ENCODE measurements at places on chromosomes 6 and 20.
A peak's percentile ranks its signal among the peaks of the same experiment; 100 is the strongest.

GRCh38 chr20:58603721-58604120 is 47.4 kb upstream of the STX16 start:
- DNase-seq, result no peak

- DNase-seq, result no peak
These were observed 64.5 kb downstream of the STX11 start for GRCh38 chr6:144214622-144215401.

GRCh38 chr20:21516180-21516567 is 2.3 kb upstream of the NKX2-2 start:
- DNase-seq, result no peak

GRCh38 chr20:10560686-10561085 is 113.1 kb downstream of the JAG1 start:
- no peak for DNase-seq

DNA sequence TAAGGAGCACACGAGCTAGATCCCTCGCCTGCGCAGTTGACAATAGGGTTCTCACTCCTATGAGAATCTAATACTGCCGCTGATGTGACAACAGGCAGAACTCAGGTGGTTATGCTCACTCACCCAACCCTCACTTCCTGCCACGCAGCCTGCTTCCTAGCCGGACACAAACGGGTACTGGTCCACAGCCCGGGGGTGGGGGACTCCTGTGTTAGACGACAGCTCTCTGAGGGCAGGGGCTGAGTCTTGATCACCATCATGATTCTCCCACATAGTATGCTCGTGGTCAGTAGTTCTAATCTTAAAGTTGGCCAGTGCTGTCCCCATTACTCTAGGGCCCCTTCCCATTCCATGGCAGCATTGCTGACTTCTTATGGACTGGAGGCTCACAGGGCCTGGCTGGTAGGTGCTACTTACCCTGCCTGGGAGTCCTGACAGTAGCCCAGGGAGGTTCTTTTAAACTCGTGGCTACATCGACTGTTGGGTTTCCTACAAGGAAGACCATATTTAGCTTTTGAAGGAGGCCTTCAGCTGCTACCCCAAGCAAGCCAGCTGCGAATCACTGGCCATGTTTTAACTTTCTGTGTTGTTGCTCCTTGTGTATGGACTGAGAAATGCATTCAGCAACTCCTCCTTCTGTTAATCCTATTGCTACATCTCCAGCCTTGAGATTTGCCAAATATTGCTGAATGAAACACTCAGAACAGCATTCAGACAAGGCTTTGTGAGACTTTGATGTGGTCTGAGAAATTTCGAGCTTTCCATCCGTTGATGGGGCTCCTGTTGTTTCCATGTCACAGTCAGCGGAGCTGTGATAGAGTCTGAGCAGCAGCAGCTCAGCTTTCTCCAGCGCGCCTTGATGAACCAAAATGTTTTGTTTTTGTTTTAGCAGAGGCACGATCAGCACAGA is 300.3 kb downstream of the NRN1 start:
- no peak for DNase-seq

DNA sequence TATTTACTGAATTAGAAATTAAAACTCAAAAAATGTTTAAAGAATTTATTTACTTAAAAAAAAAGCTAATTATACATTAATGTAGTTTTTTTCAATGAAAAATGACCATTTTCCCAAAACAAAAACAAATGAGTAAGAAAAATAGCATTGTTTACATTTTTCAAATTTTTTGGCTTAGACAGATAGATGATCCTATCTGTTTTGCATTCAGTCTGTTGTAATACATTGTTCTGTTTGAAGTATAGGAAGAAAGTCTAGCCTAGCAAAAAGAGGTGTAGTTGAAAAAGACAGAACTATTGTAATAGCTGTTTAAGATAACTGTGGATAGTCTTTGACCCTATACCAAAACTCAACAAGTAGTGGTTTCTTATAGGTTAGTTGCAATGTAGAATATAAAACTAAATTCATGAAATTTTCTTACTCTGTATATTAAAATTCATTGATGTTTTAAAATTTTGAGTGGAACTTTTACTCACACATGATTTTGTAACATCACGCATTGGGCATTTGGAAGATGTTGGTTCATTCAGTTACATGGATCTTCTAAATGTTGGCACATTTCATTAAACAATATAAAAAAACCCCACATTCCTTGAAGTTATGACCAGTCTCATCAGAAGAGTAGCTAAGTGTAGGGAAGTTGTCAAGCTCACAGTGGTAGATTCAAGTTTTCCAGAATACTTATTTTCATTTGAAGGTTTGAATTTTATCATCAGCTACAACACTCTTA is 62.0 kb downstream of the KCNS1 start:
- no peak for DNase-seq

DNA sequence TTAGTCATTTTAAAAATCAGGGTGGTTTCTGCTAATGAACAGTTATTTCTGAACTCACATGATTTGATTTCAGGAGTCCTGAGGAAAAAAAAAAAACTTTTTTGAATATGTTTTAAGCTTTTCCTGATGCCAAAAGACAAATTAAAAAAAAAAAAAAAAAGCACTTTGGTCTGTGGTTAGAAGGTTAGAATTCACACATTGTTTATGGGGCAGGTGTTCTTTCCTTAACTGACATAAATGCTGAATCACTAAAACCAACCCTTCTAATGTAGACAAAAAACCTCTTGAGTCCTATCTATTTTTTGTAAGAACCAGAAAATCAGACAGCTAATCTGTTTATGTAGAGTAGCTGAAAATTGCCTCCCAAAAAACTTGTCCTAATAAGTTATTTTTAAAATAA is 20.4 kb downstream of the THEMIS start:
- DNase-seq, result no peak

DNA sequence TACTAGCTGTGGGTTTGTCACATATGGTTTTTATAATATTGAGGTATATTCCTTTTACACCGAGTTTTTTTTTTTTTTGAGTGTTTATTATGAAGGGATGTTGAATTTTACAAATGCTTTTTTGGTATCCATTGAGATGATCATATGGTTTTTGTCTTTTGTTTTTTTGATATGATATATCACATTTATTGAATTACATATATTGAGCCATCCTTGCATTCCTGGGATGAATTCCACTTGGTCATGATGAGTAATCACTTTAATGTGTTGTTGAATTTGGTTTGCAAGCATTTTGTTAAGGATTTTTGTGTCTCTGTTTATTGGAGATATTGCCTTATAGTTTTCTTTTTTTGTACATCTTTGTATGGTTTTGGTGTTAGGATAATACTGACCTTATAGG is 3.3 kb upstream of the ZNF337 start:
- DNase-seq, result no peak

DNA sequence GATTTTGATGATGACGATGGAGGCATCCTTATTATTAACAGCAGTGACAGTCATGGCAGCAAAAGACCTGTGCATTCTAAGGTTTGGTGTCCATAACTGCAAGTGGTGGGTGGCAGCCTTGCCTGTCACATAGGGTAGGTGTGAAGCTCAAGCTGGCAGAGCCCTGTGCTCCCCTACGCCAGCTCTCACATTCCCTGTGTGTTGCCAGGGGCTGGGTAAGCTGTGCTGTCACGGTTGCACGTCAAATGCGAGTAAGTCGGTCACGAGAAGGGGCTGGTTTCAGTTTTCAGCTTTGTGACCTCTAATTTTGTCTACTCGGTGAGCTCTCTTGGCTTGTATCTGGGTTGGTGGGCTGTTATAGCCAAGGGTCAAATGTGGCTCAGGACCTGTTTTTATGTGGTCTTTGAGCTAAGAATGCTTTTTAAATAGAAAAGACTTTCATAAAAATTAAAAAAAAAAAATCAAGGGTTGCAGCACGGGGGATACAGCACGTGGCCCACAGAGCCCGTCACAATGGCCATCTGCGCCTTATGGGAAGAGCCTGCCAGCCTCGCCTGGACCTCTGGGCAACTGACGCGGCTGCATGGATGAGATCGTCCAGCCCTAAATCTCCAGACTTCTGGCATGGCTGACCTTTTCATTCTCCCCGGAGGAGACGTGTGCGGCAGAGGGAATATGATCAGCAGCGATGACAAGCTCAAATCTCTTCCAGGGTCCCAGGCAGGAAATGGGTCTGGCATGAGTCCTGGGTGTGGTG is 148.5 kb downstream of the PHACTR3 start:
- no peak for DNase-seq

DNA sequence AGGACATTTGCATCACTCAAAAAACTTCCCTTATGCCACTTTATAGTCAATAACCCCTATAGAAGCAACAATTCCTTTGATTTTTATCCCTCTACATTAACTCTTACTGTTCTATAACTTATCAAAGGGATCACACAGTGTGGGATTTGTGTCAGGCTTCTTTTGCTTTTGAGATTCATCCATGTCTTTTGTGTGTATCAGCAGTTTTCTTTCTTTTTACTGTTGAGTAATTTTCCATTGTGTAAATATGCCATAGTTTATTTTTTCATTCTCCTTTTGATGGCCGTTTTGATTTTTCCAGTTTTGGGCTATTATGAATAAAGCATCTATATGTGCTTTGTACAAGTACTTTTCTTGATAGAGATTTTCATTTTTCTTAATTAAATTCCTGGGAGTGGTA is 657.9 kb downstream of the EPM2A start:
- DNase-seq, result no peak

GRCh38 chr6:126812651-126813050 is 305.8 kb upstream of the RSPO3 start:
- DNase-seq, result no peak

GRCh38 chr6:30508890-30509736 is 19.8 kb downstream of the HLA-E start:
- no peak for DNase-seq

DNA sequence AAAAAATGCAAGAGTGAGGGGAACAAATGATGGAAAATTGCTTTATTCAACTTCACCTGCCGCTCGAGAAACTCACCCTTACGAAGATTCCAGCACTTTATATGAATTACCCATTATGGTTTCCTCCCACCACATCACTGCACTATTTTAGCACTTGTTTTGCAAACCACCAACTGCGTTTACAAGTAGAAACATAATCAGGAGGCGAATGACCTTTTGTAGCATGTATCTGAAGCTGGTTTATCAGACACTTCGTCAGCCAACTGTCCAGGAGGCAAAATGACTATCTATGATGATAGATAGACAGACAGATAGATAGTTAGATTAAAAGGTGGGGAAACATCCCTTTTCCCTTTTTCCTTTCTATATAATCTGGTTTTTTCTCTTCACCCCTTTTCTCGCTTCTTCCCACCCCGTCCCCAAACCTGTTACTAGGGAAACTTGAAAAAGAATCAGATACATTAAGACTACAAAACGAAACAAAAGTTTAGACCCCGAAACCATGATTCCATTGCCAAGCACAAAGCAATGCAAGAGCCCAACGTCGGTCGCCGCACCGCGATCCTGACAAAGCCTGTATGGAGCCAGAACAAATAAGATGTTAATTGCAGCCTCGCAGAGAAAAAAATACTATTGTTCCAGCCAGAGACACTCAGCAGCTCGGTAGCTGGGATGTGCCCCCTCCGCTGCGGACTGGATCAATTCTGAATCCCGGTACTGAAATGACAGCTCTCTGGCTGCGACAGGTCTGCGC is 933 bp upstream of the ADGRB3 start:
- no peak for DNase-seq

DNA sequence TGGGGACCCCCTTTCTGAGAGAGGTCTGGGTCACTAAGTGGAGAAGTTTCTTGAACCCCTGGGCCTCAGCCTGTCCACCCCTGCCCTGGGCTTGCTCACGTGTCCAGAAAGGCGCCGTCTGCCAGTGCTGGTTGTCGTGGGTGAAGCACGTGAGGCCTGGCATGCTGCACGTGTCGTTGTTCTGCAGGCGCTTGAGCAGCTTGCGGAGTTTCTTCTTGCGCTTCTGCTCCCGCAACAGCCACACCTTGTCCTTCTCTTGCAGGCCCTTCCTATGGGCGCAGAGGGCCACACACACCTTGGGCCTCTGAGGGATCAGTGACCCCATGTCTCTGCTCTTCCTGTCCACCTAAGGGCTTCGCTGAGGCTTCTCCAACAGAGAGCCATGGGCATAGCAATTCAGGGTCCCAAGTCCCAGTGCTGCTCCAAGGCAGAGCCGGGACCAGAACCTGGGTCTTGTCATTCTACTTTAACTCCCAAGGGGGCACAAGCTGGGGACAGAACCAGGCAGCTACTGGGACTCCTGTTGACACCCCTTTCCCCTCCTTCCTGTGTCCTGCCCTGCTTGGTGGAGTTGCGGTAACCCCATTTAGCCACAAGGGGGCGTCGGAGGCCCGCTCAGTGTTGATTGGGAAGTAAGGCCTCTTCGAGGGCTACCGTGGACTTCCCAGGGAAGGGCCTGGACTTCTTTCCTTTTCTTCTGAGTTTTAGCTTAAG is 121.8 kb downstream of the SULF2 start:
- peak; percentile 66 for DNase-seq

- DNase-seq, result no peak
These were observed 130.4 kb upstream of the AKAP12 start for GRCh38 chr6:151109361-151109760.

DNA sequence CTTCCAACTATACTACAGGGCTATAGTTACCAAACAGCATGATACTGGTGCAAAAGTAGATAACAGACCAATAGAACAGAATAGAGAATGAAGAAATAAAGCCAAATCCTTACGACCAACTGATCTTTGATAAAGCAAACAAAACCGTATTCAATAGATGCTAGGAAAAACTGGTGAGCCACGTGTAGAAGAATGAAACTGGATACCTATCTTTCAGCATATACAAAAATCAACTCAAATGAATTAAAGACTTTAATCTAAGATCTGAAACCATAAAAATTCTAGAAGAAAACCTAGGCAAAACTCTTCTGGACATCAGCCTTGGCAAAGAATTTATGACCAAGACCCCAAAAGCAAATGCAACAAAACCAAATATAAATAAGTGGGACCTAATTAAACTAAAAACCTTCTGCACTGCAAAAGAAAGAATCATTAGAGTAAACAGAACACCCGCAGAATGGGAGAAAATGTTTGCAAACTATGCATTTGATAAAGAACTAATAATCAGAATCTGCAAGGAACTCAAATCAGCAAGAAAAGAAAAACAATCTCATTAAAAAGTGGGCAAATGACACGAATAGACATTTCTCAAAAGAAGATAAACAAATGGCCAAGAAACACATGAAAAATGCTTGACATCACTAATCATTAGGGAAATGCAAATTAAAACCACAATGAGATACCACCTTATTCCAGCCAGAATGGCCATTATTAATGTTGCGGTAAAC is 109.8 kb downstream of the TAF4 start:
- no peak for DNase-seq

DNA sequence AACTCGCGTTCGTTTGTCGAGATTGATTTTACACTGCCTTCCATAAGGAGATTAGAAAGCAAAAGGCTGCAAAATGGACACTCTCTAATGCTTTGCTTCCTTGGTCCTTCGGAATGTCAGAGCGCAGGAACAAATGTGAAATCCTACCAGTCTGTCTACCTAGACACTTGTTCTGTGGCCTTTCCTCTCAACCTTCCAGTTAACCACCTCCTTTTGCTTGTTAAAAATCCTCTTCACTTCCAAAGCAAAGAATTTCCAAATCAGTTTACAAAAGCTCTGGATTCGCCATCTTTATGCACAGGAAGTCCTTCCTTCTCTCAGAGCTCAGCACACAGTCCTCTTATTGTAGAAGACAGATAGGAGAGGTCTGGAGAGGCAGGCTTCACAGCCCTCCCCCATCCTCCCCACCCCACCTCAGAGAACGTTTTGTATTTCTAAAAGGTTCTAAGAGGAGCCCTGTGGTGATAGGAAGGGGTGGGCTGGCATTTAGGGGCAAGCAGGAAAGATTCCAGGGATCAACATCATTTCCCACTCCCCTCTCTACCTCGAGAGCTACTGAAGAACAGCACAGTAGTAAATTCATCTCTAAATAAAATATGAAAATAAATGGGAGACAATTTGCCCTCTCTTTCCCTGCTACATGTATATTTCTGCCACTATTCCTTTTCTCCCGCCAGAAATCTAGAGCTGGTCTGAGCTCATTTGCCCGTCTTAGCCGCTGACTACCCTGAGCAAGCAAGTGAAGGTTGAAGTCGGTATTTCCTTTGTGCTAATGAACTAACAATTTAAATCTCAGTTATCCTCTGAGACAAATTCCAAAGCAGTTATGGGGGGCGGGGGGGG is 18.9 kb downstream of the TFAP2A start:
- no peak for DNase-seq

Measured in substantia nigra (tissue), 51 donors.